Neural progenitor cell (in vitro differentiated cells): ENCODE measurements at places on chromosomes 12 and 14.

- DNase-seq, result no peak
These were observed 195.7 kb upstream of the NEDD1 start for GRCh38 chr12:96711364-96711763.

DNA sequence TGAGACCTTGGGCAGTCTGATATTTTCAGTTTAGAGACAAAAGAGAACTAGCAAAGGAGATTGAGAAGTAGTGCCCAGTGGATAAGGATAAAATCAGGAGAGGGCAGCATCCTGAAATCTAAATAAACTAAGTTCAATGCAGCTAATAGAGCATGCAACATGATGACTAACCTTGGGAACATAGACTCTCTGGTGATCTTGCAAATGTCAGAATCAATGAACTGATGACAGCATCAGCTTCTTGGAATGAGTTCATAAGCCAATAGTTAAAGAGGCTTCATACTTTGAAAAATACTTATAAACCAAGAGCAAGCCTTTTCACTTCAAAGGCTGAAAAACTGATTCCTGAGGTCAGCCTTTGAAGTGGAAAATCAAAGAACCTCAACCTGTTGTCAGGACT is 8.2 kb downstream of the TAS2R19 start:
- no peak for DNase-seq

GRCh38 chr12:120534203-120534702 is at the start of gene RNF10:
RNF10 (plus strand) TSS chr12:120534356; CDS start chr12:120534812, 456 bp downstream.
- peak; percentile 93 for DNase-seq

- DNase-seq, result no peak
These were observed 24.3 kb upstream of the GLIPR1L2 start for GRCh38 chr12:75366629-75367028.

DNA sequence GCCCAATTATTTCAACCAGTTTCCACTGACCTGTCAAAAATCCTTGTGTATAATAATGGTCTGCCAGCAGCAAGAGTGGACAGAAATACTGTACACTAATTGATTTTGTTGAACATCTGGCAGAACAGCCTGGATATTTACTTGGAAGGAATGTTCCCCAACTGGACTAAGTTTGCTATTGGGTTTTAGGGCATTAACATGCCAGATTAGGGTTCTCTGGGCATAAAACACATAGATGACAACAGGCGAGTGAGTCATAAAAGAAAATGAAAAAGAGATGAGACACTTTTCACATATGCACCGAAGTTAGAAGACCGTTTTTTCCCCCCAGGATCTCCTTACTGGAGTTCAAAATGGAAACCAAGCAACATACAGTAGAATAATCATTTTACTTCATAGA is 236.3 kb upstream of the NAV3 start:
- no peak for DNase-seq

DNA sequence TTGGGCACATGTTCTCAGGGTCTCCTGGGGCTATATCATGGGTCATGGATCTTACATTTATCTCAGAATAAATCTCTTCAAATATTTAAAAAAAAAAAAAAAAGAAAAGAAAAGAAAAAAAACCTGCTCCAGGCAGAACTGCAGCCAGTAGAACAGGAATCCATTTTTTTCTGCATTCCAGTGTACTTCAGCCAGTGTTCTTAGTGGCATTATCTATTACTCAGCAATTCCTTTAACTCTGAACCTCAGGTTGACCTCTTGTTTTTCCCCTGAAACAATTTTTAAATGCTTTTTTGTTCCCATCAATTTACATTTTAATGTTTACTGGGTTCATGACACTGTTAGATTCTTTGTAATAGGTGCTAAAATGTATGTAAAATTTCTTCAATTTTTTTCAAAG is 66.7 kb upstream of the STXBP6 start:
- no peak for DNase-seq

GRCh38 chr12:116443821-116444589 is 115.2 kb upstream of the MAP1LC3B2 start:
- DNase-seq, result no peak

- no peak for DNase-seq
These were observed 138.9 kb downstream of the PIK3C2G start for GRCh38 chr12:18400186-18400585.

- DNase-seq, result no peak
These were observed 45.8 kb downstream of the ETV6 start for GRCh38 chr12:11695321-11695720.

DNA sequence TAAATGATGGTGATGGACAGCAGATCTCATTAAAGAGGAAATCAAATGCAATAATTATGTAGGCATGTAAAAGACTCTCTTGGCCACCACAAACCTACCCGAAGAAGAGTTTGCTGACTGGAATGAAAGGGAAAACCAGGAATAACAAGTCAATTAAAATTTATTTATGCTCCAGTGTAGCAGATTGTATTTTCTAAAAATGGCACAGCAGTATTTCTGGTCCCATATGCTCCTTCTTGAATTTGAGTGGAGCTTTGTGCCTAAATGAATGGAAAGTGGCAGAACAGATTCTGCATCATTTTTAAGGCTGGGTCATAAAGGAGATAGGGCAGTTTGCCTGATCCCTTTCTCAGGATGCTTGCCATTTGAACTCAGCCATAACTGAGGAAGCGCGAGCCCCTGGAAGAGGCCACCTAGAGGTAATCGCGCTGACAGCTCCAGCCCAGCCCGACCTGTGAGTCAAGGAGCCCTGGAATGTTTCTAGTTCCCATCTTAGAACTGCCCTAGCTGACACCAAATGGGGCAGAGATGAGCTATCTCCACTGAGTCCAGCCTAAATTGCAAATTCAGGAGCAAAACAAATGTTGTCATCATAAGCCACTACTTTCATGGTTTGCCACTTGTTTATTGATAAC is 229.2 kb upstream of the TMTC1 start:
- DNase-seq, result peak; percentile 45

DNA sequence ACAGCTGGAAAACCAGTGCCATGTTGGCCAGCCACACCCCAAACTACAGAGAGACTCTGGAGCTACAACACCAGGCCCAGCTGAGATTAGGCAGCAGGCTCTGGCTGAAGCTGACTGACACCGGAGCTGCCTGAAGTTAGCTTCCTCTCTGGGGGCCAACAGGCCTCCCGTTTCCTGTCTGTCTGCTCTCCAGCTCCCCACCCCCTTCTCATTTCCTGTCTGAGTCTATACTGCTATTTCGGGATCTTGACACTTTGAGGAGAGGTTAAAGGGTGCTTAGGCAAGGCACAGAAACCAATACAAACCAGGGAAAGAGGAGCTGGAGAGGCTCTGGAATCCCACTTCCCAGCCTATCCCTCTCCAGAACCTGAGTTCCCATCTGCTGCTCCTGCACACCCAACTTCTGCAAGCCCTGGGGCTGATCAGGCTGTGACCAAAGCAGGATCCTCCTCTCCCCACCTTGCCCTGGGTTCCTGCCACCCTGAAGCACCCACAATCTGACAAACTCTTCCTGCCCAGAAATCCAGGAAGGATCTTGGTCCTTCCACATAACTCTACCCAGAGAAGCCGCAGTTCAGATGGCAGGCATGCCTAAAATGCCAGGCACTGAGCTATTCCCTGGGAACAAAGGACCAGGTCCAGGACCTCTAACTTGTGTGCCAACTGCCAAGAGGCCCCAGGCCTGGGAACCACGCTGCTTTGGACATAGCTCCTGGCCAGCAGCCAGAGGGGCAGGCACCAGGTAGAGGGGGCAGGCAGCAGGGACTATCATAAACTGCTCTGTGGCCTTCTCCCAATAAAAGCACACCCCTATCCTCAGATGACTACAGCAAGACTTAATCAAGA is 39.9 kb downstream of the PRPF40B start:
- DNase-seq, result no peak

DNA sequence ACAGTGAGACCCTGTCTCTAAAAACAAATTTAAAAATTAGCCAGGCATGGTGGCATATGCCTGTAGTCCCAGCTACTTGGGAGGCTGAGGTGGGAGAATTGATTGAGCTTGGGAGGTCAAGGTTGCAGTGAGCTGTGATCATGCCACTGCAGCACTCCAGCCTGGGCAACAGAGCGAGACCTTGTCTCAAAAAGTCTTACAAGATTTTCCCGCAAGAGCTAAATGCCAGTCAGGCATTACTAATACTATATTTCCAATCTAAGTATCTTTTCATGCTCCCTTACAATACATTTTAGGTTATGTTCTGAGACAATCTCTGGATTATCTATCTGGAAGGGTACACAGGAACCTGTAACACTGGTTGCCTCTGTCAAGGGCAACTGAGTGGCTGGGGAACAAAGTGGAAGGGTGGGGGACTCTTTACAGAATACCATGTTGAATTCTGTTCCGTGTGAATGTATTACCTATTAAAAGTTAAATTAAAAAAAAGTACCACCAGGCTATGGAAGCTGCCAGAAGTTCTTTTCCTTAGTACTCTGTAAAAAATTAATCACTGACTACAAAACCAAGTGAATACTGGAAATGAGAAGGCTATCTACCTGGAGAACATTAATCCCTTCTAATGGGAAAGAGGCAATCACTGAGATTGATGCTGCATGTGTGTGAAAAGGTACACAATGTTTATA is 56.7 kb downstream of the BTBD7 start:
- no peak for DNase-seq

GRCh38 chr12:81944886-81945285 is 185.7 kb upstream of the PPFIA2 start:
- no peak for DNase-seq

- DNase-seq, result no peak
These were observed 67.2 kb upstream of the PLEKHG3 start for GRCh38 chr14:64636980-64637429.

GRCh38 chr12:124184456-124184855 is 110.4 kb upstream of the RFLNA start:
- no peak for DNase-seq

DNA sequence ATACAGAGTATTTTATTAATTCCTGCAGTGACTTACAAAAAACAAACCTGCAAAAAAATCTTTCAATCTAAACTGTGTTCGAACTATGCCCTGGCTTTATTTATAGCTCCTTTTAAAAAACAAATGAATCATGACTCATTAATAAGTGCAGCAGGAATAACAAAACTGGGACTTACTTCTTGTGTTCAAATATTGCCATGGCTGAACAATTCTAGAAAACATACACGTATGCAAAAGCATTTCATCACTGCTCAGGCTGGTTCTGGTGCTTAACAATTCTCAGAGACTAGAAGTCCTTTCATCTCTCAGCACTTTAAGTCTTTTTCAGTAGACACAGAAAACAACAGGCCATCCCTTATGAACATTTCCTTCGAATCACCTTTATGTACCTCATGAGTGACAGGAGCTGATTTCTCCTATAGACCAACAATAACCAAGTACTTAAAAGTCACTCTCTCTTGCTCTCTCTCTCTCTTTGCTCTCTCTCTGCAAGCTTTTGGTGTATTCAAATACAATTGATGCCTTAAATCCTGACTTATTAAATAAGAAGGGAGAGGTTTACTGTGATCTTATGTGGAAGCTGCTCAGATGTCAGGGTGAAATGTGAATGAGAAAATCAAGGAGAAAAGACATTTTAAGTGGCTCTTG is 268.8 kb downstream of the TTC8 start:
- DNase-seq, result no peak

DNA sequence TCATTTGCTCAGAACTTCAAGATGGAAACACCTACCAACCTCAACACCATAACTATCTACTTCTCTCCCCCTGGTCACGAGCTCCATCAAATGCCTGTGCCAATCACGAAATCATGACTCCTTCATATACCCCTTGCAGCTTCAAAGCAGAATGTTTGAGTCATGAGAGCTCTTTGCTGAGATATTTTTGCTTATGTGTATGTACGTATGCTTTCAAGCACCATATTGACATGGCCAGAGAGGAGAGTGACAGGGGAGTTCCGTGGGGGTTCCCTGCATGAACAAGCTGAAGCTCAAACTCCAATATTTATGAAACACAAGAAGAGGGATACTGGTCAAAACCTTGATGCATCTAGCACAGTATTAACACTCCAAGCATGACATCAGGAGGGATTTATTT is 374.4 kb downstream of the DPF3 start:
- DNase-seq, result no peak

DNA sequence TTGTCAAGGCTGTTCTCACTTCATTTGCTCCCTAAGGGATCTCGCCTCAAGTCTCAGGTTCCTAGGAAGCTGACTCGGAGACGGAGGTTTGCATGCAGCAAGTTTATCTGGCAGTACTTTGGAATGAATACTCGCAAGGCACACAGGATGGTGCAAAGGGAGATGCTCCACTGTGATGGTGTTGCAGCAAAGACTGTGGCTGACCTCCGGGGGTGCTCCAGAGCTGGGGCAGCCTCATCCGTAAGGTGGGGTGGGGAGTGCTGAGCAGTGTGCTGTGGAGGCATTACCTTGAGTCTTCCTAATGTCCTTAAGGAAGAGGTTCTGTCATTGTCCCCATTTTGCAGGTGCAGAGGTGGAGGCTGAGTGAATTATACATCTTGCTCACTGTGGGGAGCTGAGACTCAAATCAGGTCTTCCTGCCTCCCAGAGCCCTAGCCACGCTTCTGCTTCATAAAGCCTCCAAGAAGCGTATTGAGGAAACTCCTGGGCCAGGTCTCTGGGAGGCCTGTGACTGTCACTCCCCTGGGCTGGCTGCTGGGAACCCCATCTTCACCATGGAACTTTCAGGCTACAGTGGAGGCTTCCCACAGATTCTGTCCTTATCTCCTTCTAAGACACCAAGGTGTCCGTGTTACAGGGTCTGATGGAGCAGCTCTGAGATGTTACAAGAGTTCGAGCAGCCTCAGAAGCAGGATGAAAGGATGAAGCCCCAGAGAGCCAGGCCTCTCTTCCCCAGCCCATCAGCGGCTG is 39.5 kb downstream of the GALNT16 start:
- DNase-seq, result peak; percentile 43

GRCh38 chr14:85402569-85403162 is 127.3 kb upstream of the FLRT2 start:
- DNase-seq, result no peak

DNA sequence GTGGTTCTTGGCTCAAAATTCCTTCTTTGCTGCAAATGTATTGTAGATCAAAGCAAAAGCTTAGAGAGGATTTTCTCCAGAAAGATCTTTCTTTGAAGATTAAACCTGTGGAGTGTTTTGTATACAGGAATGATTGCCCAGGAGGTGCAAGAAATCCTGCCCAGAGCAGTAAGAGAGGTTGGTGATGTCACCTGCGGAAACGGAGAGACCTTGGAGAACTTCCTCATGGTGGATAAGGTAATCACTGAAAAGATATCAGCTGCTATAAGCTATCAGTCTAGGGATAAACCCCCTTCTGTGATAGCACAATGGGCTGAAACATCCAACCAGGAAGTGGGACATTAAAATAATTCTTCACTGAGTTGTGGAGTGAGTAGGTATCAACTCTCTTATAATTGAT is 85.7 kb downstream of the MYRFL start:
- DNase-seq, result no peak
